CD4-positive, alpha-beta T cell treated with Interleukin-15 for 1 hour (primary cell): ENCODE measurements at places on chromosomes 16 and 17.

DNA sequence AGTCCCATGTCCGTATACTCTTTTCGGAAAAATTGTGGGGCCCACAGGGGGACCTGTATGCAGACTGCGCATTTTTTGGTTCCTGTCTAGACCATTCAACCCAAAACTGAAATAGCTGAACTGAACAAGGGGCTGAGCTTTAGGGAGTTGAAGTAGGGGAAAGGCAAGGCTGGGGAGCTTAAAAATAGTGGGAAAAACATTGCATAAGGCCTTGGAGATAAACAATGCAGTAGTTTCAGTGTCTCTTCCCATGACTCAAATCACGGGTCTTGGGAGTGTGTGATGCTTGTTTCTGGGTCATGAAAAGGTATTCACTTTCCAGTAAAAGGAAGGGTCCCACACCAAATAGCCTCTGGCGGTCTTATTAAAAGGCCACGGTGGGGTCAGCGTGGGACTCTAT lies 402.8 kb upstream of the SALL1 start:
- DNase-seq, result no peak

- DNase-seq, result no peak
Measured at GRCh38 chr17:1709971-1710806, at the start of gene TLCD2. TSS of gene TLCD2 (minus strand) at chr17:1710377. CDS start at chr17:1710242, 135 bp downstream.

DNA sequence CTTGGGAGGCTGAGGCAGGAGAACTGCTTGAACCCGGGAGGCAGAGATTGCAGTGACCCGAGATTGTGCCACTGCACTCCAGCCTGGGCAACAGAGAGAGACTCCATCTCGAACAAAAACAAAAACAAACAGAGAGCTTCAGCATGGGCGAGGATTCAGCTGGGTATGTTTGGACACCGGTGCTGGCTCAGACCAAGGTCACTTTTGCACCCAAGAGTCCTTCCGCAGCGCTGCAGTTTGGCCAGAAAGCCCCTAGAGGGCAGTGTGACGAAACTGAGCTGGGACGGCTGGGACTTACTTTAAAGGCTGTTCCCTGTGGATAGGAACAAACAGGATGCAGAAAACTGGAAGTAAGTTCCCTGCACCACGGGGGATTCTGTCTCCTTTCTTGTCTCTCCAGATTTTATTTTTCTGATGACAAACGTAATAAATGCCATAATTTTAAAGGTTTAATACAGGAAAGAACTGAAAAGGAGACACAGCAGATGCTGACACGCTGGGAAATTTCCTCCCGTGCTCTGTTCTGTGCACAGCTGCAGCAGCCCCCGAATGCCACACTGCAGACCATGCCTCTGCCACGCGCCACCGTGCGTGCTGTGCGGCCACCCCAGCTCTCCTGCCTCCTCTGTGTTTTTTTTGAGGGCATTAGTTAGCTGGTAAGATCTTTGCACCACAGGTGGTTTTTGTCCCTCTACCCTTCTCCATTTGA lies 25.2 kb upstream of the USP36 start:
- DNase-seq, result peak; percentile 66

GRCh38 chr16:65200156-65200773 lies 78.4 kb upstream of the CDH11 start:
- DNase-seq, result no peak

- DNase-seq, result no peak
Measured at GRCh38 chr16:78264642-78265041, 165.2 kb downstream of the WWOX start.

- peak; percentile 83 for DNase-seq
Measured at GRCh38 chr17:28549236-28550132, 2.9 kb downstream of the UNC119 start.

DNA sequence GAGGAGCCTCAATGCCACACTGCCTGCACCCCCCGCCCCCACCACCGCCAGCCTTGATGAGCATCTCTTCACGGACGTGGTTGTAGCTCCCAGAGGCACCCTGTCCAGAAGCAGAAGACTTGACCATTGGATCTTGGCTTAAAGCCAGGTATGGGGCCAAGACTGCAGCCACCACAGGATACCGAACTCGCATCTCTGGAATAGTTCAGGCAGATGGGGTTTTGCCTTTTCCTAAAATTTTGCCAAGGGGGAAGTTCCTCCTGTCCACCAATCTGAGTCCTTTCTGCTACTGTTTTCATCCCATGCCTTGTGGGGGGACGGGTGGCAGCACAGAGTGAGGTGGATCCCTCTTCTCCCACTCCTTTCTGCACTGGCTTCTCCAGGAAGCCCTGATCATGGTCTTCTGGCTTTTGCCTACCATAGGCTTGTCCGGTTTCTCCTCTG lies 939 bp downstream of the CORO6 start:
- no peak for DNase-seq

DNA sequence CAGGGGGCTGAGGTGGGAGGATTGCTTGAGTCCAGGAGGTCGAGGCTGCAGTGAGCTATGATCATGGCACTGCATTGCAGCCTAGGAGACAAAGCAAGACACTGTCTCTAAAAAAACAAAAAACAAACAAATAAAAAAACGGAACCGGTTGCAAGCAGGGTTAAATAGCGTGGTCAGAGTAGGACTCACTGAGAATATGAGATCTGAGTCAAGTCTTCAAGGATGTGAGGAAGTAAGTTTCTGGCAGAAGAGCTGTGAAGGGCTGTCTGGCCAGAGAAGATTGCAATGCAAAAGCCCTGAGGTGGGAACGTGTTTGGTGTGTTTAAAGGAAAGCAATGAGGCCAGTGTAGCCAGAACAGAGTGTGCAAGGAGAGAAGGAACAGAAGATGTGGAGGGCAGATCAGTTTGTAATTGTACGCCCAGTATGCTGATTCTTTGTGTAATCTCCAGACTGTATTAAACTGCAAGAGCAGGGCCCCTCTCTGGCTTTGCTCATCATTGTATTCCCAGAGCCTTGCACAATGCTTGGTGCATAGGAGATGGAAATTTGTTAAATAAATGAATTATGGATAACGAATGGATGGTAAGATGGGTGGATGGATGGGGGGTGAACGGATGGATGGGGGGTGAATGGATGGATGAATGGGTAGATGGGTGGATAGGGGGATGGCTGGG lies 6.3 kb downstream of the G6PC1 start:
- no peak for DNase-seq
